GM23338 (cell line): ENCODE measurements at places on chromosomes 6 and 20. TPM values are rescaled to one million over a fixed set of nuclear protein-coding genes. Genes with fewer than 3 reads are reported as not detected.

GRCh38 chr6:56144538-56145324, 102.6 kb downstream of the COL21A1 start:
- no peaks in the 10 kb centered on the region for H3K27me3 ChIP-seq
- no peak for DNase-seq
- no peak overlapping the region for H3K27ac ChIP-seq
- H3K36me3 ChIP-seq = no peaks in the 10 kb centered on the region
- H3K4me3 ChIP-seq = no peak overlapping the region
- 0 out of 2 replicates have a peak, but pooled peaks cover 4% of the 10 kb centered on the region for H3K4me1 ChIP-seq

- H3K4me1 ChIP-seq = peaks cover 8% of the 10 kb centered on the region
- DNase-seq = no peak
- H3K27ac ChIP-seq = no peak overlapping the region
- no peaks in the 10 kb centered on the region for H3K36me3 ChIP-seq
- H3K27me3 ChIP-seq = peaks cover 15% of the 10 kb centered on the region
- H3K4me3 ChIP-seq = no peak overlapping the region
These were observed 6.8 kb downstream of the KCNK17 start for GRCh38 chr6:39307462-39307861.

CRISP3 gene
- not detected in 2 replicates for total RNA-seq

PI3 gene
- total RNA-seq = not detected in 2 replicates

KIF6 gene
- total RNA-seq = 0.87 and 1.7 TPM in 2 replicates

TRIM15 gene
- total RNA-seq = 0.23 and 1.0 TPM in 2 replicates

PRL gene
- not detected in 2 replicates for total RNA-seq
